T-helper 17 cell (primary cell): ENCODE measurements at places on chromosomes 5 and 9.

GRCh38 chr5:95605786-95606185 is 14.1 kb upstream of the GPR150 start:
- DNase-seq, result no peak

GRCh38 chr5:55634209-55634805 is 77.8 kb downstream of the SLC38A9 start:
- no peak for DNase-seq

DNA sequence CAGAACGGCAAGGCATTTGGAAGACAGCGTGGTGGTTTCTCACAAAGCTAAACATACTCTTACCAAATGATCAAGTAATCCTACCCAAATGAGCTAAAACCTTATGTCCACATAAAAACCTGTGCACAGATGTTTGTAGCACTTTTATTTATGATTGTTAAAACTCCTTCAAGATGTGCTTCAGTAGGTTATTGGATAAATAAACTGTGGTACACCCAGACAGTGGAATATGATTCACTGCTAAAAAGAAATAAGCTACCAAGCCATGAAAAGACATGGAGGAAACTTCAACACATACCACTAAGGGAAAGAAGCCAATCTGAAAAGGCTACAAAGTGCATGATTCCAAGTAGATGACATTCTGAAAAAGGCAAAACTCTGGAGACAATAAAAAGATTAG is 94.2 kb downstream of the FOXD1 start:
- no peak for DNase-seq

- DNase-seq, result no peak
Measured at GRCh38 chr9:75626860-75627259, 263.6 kb upstream of the PCSK5 start.

DNA sequence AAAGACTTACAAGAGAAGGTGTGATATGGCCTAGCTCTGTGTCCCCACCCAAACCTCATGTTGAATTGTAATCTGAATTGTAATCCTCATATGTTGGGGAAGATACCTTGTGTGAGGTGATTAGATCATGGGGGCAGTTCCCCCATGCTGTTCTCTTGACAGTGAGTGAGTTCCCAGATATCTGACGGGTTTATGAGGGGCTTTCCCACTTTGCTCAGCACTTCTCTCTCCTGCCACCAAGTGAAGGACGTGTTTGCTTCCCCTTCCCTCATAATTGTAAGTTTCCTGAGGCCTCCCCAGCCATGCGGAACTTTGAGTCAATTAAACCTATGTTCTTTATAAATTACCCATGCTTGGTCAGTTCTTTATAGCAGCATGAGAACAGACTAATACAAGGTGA is 49.0 kb downstream of the CDO1 start:
- DNase-seq, result no peak

GRCh38 chr9:93319301-93319991 is 132.0 kb upstream of the FAM120A start:
- no peak for DNase-seq

GRCh38 chr5:129619782-129620181 is 128.1 kb upstream of the MINAR2 start:
- DNase-seq, result no peak

DNA sequence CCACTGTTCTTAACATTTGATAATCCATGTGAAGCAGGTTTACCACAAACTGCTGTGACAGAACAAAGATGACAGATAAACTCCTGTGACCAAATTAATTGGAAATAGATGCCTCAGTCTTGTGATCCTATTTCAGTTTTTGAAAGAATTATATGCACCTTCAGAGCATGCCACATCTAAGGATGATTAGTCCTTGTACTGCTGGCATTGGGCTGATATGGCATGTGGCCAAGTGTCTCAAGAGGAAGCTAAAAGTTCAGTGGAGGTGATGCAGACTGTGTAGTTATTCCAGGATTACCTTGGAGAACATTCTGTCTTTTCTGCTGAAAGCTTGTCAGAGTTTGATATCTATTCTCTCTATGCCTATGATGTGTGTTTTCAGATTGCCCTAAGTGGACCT is 314.4 kb upstream of the EFNA5 start:
- DNase-seq, result no peak

- DNase-seq, result no peak
Measured at GRCh38 chr5:52814352-52815148, 26.8 kb downstream of the ITGA1 start.

GRCh38 chr5:14244721-14245120 is 101.6 kb downstream of the TRIO start:
- DNase-seq, result no peak

GRCh38 chr9:134434894-134435506 is 108.7 kb downstream of the RXRA start:
- DNase-seq, result no peak

- DNase-seq, result no peak
Measured at GRCh38 chr5:97846643-97847042, 663.6 kb upstream of the RIOK2 start.

GRCh38 chr5:67986761-67987160 is 228.8 kb upstream of the PIK3R1 start:
- DNase-seq, result no peak

GRCh38 chr5:178675922-178676321 is 49.1 kb upstream of the CLK4 start:
- no peak for DNase-seq

GRCh38 chr5:68646144-68646543 is 430.6 kb downstream of the PIK3R1 start:
- DNase-seq, result no peak

- no peak for DNase-seq
Measured at GRCh38 chr9:120951960-120952618, 25.5 kb upstream of the TRAF1 start.
